ENCODE measurements at places on chromosomes 7 and 10.

DNA sequence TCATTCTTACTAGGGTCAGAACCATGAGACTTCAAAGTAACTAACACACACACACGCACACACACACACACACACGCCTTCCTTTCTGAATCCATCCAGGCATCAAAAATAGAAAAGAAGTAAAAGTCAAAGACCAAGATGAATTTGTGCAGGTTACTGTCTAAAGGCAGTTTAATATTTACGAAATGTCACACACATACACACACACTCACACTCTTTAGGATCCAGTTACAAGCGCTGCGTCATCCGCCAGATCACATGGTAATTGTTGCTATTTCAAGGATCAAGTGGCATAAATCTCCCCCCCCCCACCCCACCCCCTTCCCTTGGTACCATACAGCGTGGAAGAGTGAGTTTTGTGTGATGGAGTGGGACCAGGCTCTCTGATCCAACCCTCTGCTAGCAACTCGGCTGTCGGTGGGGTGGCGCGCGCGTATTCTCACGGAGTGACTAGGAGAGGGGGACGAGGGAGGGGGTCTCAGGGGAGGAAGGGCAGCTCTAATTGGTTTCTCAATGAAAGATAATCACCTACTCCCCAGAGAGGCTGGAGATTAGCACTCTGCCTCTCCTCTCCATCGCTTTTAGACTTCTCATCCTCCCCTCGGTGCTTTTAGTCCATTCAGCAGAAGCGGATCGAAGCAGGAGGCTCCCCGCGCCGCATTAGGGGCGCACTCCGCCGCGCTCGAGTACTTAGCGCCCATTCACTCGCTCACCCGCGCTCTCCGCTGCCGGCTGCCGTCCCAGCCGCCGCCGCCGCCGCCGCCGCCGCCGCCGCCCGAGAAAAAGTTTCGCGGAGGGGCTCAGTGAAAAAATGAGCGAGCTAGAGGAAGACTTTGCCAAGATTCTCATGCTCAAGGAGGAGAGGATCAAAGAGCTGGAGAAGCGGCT lies 83.5 kb upstream of the PRKG1 start:
- no peak for DNase-seq

- no peak for DNase-seq
Measured at GRCh38 chr7:42057331-42057730, 179.7 kb downstream of the GLI3 start.

- DNase-seq, result peak; percentile 68
Measured at GRCh38 chr10:96700374-96701099, 19.8 kb downstream of the PIK3AP1 start.

- no peak for DNase-seq
Measured at GRCh38 chr10:114239994-114240345, 916 bp downstream of the VWA2 start.

GRCh38 chr10:101595591-101596433 lies 7.7 kb downstream of the DPCD start:
- no peak for DNase-seq

GRCh38 chr7:114959931-114960330 lies 38.0 kb downstream of the MDFIC start:
- no peak for DNase-seq

All from GM12864 (cell line).